ENCODE measurements at places on chromosomes 11 and 22.

- no peak for ATAC-seq
Observed at GRCh38 chr11:94786264-94787126, 18.3 kb downstream of the AMOTL1 start.

DNA sequence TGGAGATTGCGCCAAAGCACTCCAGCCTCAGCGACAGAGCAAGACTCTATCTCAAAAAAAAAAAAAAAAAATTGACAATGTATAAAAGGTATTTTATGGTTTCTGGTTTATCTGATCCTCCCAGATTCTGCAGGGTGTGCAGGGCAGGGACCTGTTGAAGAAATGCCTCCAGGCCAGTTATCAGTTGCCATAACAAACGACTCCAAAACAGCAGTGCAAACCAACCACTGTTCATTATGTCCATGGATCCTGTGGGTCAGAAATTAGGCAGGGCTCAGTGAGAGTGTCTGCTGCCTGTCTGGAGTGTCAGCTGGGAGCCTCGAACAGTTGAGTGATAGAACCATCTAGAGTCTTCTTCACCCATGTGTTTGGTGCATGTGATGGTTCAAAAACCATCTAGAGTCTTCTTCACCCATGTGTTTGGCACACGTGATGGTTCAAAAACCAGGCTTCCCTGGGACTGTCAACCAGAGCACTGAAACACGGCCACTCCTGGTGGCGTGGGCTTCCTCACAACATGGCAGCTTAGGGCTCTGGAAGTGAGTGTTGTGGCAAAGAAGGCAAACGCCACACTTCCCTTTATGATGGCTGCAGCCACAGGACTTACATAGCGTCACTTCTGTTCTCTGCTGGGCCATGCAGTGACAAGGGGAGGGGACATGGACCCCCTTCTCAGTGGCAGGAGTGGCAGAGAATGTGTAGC lies 115.1 kb upstream of the CRYBB3 start:
- no peak for ATAC-seq

GRCh38 chr11:60169264-60169915 lies 13.5 kb downstream of the MS4A6A start:
- ATAC-seq, result no peak

DNA sequence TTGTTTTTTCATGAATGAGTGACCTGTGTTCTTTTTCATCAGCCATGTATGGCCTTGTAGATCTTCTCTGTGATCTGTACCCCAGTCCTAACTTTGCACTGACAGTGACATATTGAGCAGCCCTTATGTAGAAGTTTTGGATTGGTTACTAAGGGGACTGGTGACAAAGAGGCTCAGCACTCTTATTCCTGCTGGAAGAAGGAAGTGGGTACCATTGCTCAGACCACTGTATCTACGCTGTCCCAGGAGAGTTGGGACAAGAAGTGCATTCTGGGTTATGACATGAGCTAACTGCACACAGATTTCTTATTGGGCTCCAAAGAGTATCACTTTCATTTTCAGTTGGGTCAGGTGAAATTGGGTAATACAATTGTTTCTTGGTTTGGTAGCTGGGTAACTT lies 107.8 kb upstream of the RASSF10 start:
- ATAC-seq, result no peak
